Kidney glomerular epithelial cell (primary cell): ENCODE measurements at places on chromosomes 2 and 18.
A peak's percentile ranks its signal among the peaks of the same experiment; 100 is the strongest.

DNA sequence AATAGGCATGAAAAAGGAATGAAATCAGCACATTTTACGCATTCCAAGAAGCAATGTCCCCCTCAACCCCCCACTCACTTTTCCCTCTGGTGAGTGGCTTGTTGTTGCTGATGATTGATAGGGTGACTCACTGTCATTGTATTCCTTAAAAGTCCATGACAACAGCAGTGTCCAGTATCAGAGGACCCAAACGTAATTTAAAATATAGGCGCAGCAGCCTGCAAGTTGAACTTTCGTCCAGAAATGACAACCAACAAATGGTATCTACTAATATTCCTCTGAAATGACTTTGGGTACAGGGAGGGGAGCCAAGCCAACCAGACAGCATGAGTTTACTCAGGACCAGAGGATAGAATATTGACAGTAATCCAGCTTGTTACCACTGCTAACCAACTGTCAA, 182.9 kb upstream of the SIX3 start:
- DNase-seq: no peak

- peak; percentile 16 for DNase-seq
Observed at GRCh38 chr2:155377266-155377680, 678.8 kb downstream of the KCNJ3 start.

- DNase-seq: no peak
Observed at GRCh38 chr2:213285404-213285803, 1.1 kb downstream of the SPAG16 start.

GRCh38 chr2:170911314-170911889, 17.7 kb upstream of the GORASP2 start:
- no peak for DNase-seq

DNA sequence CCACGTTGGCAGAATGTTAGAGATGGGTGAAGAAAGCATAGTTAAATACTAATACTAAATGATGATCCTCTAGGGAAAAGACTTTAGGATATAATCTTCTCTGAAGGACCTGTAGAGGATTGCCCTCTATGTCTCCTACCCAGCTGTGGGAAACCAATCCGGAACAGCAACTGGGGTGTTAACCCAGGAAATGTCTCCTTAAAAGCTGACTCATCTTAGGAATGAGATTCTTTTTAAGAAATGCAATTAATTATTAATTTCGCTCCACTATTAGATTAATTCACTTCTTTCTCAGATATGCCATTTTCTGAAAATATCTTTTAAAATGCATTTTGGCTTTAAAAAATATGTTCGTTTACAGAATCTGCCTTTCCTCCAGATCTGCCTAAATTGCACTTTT, 7.4 kb downstream of the SCN3A start:
- DNase-seq: peak; percentile 22

- no peak for DNase-seq
Observed at GRCh38 chr2:183222751-183223150, 98.5 kb downstream of the NUP35 start.

DNA sequence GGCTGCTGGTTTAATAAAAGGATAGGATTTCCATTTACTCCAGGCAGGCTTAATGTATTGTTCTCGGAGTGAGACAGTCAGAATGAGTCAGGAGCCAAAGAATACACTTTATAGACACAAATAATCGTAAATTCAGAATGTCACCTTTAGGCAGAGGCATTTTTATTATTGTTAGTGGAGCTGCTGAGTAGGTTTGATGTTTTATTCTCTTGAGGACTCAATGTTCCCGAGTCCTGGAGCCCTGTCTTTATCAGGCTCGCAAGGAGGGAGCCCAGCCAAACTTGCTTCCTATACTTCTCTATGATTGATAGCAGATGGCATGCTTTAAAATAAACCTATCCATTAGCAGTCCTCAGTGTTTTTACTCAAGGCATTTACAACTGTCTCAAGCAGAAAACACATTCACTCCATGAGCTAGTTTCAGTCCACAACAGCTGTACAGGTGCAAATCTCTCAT, 492.3 kb upstream of the ZEB2 start:
- DNase-seq: peak; percentile 47

DNA sequence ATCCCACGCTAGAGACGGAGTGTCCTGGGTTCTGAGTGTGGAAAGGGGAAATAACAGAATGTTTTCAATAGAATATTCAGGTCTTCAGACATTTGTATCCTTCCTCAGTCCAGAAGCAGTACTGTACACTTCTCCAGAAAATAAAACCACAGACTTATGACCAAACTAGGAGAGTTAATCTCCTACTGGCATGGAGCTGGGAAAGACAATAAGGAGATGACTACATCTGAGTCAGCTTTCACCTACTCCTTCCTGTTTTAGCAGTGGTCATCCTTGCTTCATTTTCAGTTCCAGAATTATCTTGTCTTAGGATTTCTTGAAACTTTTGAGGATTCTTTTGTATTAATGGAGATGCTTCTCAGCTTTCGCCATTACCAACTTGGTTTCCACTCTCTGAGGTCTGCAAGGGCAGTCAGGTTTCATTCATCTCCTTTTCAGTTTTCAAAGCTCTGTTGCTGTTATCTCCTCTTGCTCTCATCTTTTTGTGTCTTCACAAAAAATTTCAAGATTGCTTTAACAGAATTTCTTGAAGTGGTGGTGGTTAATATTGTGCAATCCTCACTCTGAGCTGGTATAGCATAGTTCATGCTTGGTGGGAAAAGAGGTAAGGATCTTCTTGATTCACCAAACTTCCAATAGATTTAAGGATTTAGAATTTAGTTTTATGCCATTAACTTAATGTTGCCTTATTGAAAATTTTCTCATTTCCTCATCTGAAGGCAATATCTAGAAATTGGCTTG, 23.7 kb upstream of the NR4A2 start:
- peak; percentile 46 for DNase-seq

GRCh38 chr2:102350137-102350793, 5.3 kb upstream of the IL18R1 start:
- no peak for DNase-seq

GRCh38 chr2:162963156-162963555, 124.6 kb upstream of the KCNH7 start:
- no peak for DNase-seq

GRCh38 chr2:158412206-158412605, 44.3 kb downstream of the CCDC148 start:
- DNase-seq: peak; percentile 94

GRCh38 chr2:60149176-60149575, 404.3 kb downstream of the BCL11A start:
- no peak for DNase-seq

- DNase-seq: no peak
Observed at GRCh38 chr2:23260621-23261020, 124.4 kb upstream of the KLHL29 start.

- no peak for DNase-seq
Observed at GRCh38 chr2:141856215-141856919, 274.4 kb downstream of the LRP1B start.

DNA sequence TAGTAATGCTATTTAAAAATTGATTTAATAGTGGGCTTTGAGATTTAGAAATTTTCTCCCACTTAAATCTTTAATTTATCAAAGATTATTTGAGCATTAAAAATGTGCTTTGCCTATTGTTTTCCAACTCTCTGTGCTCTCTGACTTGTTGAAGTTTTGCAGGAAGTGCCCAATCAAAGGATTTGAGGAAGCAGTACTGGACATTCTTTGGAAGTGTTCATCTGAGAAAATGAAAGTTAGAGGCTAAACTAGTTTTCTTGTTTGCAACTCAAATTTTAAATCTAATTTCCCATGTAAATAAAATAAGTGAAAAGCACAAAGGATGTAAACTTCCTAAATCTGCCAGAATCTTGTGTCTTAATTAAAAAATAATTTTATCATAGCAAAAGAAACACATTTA, 89.1 kb downstream of the CAMKMT start:
- DNase-seq: no peak

DNA sequence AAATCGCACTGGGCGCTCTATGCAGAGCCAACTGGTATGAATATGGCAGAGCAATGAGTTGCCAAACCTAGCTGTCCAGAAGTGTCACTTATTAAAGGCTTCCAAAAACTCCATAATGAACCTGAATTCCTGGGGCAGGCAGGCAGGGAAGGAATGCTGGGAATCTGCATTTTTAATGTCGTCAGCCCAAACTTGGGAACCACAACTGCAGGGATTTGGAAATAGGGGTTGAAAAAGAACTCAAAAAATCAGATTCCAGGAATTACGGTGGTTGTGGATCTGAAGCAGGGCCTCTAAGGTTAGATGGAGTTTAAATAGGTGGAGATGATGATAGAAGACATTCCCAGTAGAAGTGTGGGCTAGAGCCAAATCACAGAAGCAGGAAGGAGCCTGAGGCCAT, 15.0 kb downstream of the NCKAP5 start:
- no peak for DNase-seq

DNA sequence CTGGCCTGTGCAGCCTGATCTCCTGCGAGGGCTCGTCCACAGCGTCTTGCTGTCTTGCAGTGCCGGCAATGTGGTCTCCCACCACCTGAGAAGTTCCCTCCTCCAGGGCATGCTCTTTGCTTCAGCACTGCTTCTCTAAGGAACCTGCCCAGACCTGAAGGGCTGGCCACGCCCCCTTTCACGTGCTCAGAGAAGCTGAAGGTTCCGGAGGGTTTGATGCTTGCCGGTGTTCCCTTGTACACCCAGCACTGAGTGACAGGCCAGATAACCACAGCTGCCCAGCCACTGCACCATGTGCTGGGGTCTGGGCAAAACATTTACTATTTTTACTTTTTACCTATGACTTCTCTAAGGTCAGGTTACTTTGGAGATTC, 1.7 kb upstream of the POLR2D start:
- no peak for DNase-seq

DNA sequence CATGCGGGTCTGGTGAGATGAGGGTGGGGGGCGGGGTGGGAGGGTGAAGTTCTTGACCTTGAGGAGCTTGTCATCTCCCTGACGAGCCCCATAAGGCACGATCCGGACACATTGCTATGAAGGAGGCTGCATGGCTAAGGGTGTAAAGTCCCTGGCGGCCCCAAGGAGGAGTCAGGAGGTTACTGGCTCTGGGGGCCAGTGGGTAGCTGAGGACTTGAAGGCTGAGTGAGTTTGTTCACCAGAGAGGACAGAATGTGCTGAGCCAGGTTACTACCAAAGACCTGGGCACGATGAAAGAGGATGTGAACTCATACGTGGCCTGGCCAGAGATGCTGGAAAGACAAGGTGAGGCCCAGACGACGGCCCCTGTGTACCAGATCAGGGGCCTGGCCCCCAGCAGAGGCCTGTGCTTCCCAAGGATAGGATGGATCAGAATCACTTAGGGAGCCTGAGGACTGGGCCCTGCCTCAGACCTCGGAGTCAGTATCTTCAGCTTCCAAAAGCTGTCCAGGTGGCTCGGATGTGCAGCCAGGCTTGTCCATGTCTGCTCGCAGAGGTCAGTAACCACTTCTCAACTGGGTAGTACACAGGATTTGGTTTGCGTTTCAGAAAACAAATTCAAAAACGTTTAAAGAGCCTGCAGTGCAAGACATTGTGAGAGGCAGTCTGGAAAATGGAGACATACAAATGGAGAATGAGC, 110.9 kb downstream of the RNF144A start:
- no peak for DNase-seq

GRCh38 chr2:227889336-227889735, 17.9 kb downstream of the DAW1 start:
- no peak for DNase-seq

GRCh38 chr2:161995553-161996016, 78.4 kb downstream of the DPP4 start:
- DNase-seq: no peak

GRCh38 chr2:52976143-52976949, 791.3 kb upstream of the CHAC2 start:
- DNase-seq: peak; percentile 9

DNA sequence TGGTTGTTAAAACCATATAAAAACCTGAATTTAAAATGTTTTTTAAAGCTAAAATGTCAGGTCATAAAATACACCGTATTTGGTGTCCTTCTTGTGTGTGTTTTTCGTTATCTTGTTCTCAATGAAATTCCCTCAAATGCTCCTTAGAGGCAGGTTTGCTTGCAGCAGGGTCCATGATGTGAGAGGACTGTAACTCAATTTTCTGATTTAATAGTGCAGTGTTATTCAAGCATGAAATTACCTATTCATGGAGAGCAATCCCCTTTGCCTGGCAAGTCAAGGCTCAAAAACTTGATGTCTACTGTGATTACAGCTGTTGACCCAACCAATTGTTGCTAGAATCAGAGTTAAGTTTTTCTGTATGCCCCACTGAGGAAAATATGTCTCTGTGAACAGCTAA, 318.2 kb downstream of the GALNT13 start:
- DNase-seq: no peak

GRCh38 chr2:140975237-140975636, 1155.6 kb downstream of the LRP1B start:
- no peak for DNase-seq

DNA sequence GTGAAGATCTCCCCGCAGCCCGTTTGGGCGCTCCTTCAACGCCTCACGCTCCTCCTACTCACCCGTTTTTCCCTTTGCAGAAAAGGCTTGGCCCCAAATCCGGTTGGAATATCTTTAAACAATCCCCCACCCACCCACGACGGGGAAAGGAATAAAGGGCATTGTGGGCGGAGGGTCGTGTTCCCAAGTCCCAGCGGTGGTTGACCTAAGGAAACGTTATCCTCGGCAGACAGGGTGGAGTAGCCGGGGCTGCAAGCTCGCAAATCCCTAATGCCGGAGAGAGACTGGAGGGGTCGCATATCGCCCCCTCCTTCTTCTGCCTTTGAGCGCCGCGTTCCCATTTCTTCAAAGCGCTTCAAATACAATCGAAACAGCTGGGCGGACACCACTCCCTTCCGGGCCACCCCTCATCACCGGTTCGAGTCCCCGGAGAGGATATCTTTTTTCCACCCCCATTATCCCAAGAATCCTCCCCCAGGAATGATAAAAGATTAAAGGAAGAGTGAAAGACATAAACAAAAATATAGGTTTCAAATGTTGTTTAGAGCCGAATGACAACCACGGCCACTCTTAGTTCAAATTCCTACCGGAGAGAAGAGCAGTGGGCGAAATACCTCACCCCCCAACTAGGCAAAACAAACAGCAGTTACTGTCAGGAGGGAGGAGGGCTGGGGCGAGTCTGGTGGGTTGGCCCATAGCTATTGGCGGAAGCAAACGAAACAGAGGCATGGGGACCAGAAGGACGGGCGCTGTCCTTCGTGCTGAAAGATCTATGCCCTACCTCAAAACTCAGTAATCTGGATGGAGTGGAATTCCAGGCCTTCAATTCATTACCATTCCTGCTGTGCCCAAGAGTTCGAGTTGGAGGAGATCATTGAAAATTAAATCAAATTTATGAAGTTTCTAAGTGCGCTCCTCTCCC, 2.8 kb upstream of the GAD1 start:
- DNase-seq: no peak

- DNase-seq: no peak
Observed at GRCh38 chr2:5885451-5886173, 193.4 kb downstream of the SOX11 start.

- DNase-seq: no peak
Observed at GRCh38 chr2:44848026-44848425, 93.5 kb upstream of the SIX3 start.

GRCh38 chr2:148221926-148222325, 201.0 kb downstream of the MBD5 start:
- no peak for DNase-seq

DNA sequence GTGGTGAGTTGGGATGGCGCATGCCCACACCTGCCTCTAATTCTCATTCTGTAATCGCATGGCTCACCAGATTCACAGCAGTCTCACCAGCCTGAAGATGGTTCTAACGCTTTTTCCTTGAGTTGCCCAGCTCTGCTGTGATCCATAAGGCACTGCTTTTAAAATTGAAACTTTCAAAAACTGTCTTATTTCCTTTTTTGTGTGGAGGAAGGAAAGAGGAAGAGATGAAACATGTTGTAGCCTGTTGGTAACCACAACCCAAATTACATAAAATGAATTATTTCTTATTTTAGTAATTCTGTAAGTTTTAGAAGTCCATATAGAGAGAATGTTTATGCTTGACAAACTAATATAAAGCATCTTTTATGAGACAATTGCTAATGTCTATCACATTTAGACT, 165.4 kb downstream of the RBM43 start:
- DNase-seq: no peak
